ENCODE measurements at places on chromosomes 2 and 18.
A peak's percentile ranks its signal among the peaks of the same experiment; 100 is the strongest.

- DNase-seq = no peak
Measured at GRCh38 chr2:86671337-86671981, 47.8 kb upstream of the RNF103 start.

DNA sequence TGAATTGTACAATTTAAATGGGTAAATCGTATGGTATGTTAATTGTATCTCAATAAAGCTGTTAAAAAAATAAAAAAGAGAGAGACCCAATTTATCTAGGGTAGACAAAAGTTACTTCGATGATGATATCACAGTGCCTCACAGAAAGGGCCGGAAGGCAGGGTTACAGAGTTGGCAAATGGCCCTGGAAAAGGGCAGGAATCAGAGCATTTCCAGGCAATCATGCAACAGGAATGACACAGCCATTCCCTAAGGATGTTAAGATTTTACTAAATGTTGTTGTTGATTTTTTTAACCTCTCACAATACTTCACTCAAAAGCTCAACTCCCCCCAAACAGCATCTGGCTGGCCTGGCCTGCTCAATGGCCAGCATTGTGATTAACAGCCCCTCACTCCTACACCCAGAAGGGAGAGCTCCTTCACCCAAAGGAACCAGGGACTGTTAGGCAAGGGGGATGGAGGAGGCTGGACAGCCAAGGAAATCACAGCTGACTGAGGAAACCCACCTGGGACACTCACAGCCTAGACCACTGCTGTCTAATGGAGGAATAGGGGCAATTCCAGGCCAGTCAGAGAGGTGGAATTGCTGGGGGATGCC lies 7.7 kb upstream of the SP100 start:
- no peak for DNase-seq

GRCh38 chr2:140627136-140627535 lies 1503.7 kb downstream of the LRP1B start:
- DNase-seq = no peak

- no peak for DNase-seq
Measured at GRCh38 chr2:163731735-163732134, 4.1 kb downstream of the FIGN start.

GRCh38 chr2:18930971-18931370 lies 341.6 kb upstream of the NT5C1B start:
- DNase-seq = no peak

GRCh38 chr2:197309691-197310231 lies 819 bp downstream of the ANKRD44 start:
- DNase-seq = peak; percentile 64

DNA sequence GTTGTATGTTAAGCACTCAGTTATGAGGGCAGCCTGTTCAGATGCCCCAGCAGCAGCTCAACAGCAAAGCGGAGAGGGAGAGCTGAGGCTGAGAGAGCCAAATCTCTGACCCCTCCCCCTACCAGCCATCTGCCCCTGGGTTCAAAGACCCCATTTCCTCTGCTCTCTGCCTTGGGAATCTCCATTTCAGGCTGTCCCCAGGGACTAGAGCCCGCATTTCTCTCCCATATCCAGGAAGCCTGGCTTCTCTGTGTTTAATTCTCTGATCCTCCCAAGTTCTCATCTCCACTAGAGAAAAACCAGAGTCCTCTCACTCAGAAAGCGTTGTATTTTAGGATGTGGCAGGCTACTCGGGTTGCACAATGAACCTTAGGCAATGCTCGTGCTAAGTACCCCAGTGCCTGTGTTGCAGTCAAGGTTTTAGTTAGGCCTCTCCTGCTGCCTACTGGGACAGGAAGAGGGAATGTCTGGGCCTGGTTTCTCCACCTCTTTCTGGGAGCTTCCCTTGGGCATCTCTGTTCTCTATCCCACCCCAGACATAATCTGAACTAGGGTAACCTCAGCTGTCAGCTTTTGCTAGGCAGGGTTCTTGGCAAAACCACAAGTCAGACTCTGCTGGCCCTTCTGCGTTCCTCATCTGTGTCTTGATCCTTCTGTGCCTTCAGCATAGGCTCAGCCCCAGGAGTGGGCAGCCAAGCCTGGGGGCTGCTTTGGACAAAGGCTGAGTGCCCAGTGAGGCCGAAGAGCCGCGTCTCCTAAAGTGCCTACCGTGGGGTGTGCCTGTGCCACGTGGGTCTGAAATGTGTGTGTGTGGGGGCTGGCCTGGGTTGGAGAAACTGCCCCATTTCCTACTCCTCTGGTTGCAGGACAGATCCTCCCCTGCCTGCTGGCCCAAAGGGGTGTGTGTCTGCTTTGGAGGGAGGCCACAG lies 96.8 kb downstream of the STPG4 start:
- no peak for DNase-seq

- no peak for DNase-seq
Measured at GRCh38 chr18:55064760-55065159, 105.5 kb upstream of the CCDC68 start.

GRCh38 chr2:60818272-60818671 lies 62.2 kb downstream of the PAPOLG start:
- DNase-seq = peak; percentile 24

- no peak for DNase-seq
Measured at GRCh38 chr18:9690418-9691188, 17.5 kb upstream of the RAB31 start.

GRCh38 chr2:227507963-227508362 lies 36.0 kb downstream of the AGFG1 start:
- DNase-seq = no peak

- DNase-seq = peak; percentile 84
Measured at GRCh38 chr2:241858206-241859016, at the start of gene PDCD1. TSS of gene PDCD1 (minus strand) at chr2:241858894. CDS start at chr2:241858838, 56 bp downstream.

GRCh38 chr2:72824224-72824842 lies 1.5 kb downstream of the EXOC6B start:
- peak; percentile 51 for DNase-seq

DNA sequence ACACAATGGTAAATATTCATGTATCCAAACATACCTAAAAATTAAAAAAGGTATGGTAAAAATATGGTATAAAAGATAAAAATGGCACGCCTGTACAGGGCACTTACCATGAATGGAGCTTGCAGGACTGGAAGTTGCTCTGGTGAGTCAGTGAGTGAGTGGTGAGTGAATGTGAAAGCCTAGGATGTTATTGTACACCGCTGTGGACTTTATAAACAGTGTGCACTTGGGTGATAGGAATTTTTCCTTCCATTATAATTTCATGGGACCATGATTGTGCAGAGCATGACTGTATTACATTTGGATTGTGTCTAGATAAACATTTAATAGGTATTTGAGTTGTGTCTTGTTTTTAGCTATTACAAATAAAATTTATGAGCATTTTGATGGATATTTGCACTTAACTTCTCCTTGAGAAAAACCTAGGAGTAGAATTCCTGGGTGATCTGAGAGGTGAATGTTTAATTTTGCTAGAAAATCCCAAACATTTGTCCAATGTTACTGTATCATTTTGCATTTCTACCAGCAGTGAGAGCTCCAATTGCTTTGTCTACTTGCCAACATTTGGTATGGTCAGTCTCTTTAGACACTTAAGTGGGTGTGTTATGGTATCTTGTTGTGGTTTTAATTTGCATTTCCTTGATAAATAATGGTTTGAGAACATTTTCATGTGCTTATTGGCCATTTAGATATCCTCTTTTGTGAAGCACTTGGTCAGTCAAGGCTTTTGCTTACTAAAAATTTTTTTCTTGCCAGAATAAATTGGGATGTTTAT lies 81.7 kb downstream of the BCL2L11 start:
- DNase-seq = peak; percentile 8

GRCh38 chr18:70037431-70038061 lies 89.9 kb upstream of the CD226 start:
- no peak for DNase-seq

DNA sequence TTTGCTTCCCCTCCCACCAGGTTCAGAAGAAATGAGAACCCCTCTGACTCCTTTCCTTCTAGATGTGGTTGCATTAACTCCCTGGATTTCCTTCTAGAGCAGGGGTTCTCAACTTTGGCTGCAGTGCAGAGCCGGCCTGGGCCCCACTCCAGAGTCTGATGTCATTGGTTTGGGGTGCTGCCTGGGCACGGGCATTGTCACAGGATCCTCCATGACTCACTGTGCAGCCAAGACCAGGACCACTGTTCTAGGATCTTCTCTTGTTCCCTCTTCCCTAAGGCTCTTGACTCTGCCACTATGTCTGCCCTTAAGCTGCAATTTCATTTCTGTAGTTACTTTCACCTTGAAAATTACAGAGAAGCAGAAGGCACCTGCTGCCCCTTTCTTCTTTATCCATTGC lies 31.8 kb downstream of the TBC1D8 start:
- DNase-seq = no peak

- DNase-seq = peak; percentile 60
Measured at GRCh38 chr2:233079473-233079877, 19.3 kb downstream of the INPP5D start.

- no peak for DNase-seq
Measured at GRCh38 chr2:63740943-63741342, 100.8 kb upstream of the UGP2 start.

- DNase-seq = no peak
Measured at GRCh38 chr2:168233166-168233565, 14.2 kb downstream of the STK39 start.

GRCh38 chr18:37487400-37487867 lies 78.2 kb downstream of the CELF4 start:
- DNase-seq = no peak

DNA sequence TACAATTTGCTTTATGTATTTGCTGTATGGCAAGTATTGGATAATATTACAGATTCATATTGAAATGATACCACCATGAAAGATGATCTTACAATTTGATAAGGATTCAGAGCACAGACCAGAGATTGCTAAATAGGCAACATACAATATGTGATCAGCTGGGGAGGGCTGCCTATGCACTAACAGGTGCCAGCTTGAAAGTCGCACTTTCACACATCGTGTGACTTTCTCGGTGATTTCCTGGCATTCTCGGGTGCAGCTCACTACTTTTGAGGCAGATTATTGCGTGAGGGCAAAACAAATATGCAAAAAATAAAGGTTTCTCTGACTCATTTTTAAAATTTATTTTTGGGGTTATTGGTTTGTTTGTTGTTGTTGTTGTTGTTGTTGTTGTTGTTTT lies 36.0 kb downstream of the RBMS1 start:
- peak; percentile 68 for DNase-seq

DNA sequence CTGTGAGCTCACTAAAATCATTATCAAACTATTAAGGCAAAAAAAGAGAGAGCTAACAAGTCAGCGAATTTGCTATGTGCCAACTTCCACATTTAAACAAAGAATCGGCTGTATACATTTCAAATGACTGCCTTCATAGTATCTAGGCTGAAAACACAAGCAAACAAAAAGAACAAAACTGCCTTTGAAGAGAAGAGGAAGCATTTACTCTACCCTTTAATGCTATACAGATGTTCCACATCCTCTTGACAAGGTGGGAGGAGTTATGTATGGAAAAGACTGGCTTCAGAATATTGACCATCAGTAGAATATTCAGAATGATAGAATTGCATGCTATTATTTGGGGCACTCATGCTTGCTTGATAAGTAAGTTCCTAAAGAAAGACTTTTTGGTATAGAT lies 741.7 kb downstream of the PLCL1 start:
- DNase-seq = no peak

DNA sequence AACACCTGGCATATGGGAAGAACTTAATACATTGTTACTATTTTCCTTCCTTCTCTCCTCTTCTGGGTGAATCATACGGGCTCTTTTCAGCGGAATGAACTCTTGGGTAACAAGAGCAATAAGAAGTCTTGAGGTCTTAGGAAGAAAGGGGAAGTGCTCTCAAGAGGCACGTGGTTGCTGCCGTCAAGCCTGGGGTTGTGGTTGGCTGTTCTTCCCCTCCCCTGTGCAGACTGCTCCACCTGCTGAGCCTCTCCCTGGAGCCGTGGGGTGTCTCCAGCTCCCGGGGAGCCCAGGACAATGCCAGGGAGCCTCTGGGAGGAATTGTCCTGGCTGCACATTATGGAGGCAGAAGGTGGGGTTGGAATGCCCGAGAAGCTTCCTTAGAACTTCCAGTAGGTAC lies 19.4 kb downstream of the TOGARAM2 start:
- DNase-seq = no peak

- no peak for DNase-seq
Measured at GRCh38 chr2:235265348-235265965, 228.4 kb upstream of the AGAP1 start.

DNA sequence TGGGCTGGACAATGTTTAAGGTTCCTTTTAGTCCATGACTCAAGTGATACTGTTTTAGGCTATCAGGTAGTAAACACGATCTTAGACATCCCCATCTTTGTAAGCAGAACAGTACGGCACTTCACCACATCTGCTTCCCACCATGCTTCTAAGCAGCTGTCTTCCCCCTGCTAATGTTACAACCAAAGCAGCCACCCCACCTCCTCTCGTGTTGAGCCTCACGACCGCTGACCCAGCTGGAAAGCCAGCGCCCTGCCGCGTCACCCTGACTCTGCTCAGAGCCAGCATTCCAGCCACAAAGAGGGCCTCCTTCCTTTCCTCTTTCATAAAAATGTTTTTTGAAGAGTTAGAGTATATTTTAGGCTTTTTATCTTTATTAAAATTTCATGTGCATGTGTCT lies 9.4 kb downstream of the MTERF4 start:
- no peak for DNase-seq

DNA sequence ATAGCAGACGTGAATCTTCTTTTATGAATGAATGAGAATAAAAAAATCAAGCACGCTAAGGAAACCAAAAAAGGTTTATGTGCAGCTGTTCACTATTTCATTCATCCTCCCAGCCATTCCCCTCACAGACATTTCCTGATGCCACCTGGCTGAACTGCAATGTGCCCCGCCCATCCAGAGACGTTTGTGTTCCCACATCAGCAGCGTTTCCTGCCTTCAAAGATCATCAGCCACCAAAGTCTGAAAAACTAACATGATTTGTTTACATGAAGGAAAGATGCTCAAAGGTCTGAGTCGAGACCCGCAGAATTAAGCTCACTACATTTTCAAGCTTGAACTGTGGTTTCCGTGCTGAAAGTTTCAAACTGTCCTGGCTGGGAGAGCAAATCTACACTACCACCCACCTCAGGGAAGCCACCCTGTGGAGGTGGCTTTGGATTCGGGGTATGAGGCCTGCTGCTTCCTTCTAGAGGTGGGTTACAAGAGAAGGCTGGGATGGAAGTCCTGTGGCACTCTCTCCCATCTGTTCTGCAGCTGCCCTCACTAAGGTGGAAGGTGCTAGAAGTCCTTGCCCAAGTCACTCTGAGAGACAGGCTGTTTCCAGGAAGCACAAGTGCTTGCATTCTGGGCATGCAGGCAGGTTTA lies 201.3 kb upstream of the OSR1 start:
- DNase-seq = peak; percentile 13

- no peak for DNase-seq
Measured at GRCh38 chr18:74635224-74635975, 37.7 kb downstream of the ZNF407 start.

GRCh38 chr2:150938527-150938926 lies 323.1 kb downstream of the RBM43 start:
- no peak for DNase-seq

GRCh38 chr2:145538661-145539350 lies 1018.9 kb upstream of the ZEB2 start:
- DNase-seq = no peak

GRCh38 chr18:45167631-45168280 lies 447.5 kb upstream of the SLC14A2 start:
- DNase-seq = no peak

GRCh38 chr2:235810846-235811245 lies 317.0 kb downstream of the AGAP1 start:
- DNase-seq = no peak
